ENCODE measurements at places on chromosomes 12 and 14.

GRCh38 chr12:91918431-91918830 is 227.2 kb downstream of the BTG1 start:
- no peak for DNase-seq

DNA sequence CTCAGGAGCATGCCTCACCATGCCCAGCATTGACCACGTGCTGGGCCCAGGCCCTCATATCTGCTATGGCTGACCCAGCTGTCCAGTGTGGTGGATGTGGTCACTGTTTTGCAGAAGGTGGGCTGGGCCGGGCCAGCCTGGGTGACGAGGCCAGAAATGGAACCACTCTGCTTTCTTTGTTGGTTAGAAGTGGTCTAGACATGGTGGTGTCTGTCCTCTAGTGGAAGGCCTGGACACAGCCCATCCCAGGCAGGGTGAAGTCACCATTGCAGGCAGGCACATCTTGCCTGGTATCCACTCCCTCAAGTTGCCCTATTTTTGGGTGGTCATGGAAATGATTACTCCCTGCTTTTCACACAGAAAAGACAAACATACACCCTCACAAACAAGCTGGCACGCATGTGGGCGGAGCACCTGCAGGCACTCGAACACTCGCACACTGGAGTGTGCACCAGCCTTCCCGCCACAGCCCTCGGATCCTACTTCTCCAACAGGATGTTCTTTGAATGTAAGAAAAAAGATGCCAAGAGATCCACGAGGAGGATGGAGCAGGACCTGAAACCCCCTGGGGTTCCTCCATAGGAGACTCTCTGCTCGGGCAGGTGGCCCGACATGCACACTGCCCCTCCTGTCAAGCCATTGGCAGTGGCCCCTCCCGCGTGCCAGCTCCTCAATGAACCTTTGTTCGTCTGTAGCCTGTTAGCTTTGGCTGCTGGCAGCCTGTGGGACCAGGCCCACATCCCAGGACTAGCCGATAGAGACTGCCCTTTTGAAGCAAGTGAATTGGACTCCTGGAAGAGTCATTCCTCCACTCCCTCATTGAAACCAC is 38.4 kb downstream of the MLXIP start:
- peak; percentile 72 for DNase-seq

GRCh38 chr14:58533446-58533845 is 104.3 kb upstream of the DACT1 start:
- DNase-seq = no peak

GRCh38 chr14:48616931-48617330 is 941.5 kb upstream of the MDGA2 start:
- DNase-seq = no peak

DNA sequence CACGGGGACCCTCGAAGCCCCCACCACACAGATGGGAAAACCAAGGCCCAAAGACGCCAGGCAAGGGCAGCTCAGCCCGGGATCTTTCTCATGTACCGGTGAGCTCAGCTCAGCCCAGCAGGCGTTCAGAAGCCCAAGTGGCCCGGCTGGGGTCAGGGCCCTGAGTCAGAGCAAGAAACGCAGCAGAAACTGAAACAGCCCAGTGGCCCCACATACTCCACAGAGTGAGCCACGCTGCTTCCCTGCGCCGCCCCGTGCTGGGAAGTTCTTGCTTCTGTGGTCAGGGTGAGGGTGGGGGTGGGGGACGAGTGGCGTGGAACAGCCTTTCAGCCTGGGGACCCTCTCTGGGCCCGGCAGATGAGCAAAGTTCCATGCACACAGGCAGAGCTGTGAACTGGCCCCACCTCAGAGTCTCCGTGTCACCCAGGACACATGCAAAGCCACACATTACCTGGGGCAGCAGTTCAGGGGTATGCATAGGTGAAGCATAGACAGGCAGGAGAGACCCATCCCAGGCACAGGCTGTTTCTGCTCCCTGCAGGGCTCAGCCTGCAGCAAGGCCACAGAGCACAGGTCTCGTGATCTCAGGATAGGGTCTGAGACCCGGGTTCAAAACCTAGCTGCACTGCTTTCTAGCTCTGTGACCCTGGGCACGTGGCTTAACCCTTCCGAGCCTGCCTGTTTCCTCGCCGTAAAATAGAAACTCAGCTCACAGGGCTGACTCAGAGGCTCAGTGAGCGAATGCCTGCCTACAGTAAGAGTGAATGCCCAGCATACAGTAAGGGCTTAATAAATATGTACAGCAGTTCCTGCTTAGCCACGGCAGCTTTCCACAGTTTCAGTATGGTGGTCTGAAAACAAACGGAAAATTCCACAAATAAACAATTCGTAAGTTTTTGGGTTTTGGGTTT is 21.6 kb downstream of the NCOR2 start:
- DNase-seq = no peak

DNA sequence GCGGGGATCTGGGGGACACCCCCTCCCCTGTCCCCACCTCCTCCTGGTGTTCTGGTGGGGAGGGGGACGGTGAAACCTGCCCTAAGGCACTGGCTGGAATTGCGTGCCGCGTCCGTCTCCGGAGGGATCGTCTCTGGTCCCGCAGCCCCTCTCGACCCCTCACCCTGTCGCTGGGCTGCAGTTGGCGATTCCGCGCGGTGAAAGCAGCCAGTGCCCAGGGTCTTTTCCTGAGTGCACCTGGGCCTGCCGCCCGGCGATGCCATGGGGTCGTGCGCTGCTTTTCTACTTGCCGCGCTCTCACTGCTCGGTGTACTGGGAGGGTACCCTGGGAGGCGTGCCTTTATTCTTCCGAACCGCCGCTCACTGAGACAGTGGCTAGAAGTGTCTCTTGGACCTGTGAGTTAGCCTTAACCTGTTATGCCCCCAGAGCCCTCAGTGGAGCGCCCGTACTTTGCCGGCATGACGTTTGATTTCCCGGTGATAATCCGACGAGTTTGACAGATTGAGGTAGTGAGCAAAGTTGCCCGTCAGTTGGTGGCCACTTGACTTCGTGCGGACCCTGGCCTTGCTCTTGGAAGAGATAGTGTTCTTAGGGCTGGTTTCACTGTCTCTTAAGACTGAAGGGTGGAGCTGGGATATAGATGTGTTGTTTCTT is 788 bp downstream of the SFSWAP start:
- no peak for DNase-seq

DNA sequence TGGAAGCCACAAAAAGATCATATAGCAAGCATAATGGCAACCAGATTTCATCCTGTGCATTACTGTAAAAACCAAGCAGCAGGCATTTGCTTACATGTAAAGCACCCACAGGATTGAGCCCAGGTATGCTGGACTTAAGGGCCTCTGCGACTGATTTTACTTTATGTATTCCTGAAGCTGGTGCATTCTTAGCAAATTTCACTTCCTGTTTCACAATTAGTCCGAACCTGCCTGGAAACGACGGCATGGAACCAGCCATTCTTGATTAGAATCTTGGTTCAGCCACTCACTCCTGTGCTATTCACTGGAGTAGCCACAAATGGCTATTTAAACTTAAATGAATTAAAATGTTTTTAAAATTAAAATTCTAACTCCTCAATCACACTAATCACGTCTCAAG is 239.2 kb downstream of the NUAK1 start:
- no peak for DNase-seq
